ENCODE measurements at places on chromosomes 2 and 18.

DNA sequence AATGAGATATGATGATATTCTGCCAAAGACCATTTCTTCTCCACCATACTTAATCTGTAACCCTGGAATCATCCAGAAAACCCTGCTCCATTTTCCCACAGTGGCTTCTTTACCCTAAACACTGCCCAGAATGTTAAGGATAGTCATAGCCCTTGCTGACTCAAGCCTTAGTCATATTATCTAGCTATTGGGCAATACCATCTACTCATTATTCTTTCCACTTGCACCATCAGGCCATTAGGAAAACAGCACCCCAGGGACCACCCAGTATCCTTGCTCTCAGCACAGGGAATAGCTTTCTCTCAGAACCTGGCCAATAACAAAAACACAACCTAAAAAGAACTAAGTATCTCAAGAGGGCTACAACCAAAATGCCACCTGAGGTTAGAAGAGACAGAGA lies 445.7 kb upstream of the SLC14A2 start:
- DNase-seq: no peak

- DNase-seq: no peak
These were observed 160.6 kb downstream of the RNF144A start for GRCh38 chr2:7077660-7078267.

DNA sequence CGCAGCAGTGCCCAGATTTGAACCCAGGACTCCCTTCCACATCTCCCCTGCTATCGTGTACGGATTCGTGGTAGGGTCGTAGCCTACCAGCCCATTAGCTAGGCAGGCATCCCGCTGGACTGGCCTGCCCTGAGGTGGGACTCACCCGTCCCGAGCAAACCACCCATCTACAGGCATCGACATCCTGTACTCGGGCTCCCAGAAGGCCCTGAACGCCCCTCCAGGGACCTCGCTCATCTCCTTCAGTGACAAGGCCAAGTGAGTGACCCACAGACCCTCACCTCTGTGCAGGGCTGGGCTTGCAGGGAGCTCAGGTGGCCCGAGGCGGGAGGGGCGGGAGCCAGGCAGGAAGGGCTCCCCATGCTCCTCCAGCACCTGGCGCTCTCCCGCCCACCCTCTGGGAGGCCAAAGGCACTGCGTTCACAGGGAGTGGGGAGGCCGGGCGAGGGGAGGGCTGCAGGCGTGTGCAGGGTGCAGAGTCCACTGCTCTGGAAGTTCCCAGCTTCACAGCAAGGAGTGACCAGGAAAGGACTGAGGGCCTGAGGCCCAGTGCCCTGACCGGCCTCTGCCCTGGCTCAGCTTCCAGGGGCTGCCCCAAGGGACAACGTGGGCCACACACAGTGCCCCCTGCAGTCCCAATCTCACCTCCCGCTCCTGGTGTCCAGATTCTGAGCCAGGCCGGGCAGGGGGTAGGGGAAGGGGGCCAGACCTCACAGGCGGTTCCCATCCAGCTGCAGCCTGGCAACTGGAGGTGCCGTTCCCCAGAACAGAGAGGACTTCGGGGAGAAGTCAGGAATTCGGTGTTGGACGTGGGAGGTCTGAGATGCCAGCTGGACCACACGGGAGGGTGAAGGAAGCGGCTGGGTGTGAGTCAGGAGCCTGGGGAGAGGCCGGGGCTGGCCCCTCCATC lies 5.4 kb downstream of the AGXT start:
- DNase-seq: no peak

GRCh38 chr18:11850821-11851145 lies 430 bp upstream of the CHMP1B start:
- no peak for DNase-seq

GRCh38 chr2:10566018-10566417 lies 117.9 kb upstream of the ODC1 start:
- DNase-seq: no peak

DNA sequence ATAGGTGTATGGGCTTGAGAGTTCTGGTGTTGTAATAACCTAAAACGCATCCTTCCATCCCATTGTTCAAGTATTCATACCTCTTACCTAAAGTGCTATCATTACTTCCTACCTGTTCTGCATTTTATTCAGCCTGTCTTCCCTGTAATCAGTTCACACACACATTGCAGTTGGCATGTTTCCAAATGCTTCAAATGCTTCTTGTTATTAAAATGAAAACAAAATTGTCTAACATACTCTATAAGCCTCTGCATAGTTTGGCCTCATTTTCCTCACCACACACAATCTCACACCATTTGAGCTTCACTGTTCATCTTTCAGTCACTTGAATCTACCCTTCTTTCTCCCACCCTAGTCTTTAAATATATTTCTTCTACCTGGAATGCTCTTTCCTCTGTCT lies 1178.2 kb upstream of the NRXN1 start:
- DNase-seq: no peak

DNA sequence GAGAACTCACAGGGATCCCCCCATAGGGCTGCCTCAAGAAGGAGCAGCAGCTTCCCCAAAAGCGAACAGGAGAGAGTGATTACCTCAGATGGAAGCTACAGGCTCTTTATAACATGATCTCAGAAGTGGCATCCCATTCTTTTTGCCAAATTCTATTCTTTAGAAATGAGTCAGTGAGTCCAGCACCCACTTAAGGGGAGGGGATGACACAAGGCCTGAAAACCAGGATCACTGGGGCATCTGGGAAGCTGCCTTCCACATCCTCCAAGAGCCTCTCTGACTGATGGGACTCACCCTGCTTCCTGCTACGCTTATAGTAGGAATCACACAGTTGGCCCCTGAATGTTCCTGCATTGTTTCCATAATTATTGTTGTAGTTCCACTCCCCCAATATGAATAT lies 96.5 kb downstream of the MAPK4 start:
- DNase-seq: no peak

DNA sequence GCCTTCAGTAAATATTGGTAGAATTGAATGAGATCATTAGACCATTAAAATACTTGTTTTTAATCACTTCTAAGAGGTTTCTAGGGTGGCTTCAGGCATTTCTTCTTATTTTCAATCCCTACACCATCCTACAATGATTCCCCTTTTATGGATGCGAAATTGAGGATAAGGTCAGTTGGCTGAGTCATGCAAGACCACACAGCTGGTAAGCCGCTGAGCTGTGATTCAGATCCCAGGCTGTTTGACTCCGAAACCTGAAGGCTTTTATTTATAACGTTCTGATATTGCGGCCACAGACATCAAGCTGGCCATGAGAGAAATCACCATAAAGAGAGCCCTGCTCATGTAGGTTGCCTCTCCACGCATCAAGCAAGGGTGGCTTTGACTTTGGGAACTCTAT lies 133.4 kb downstream of the VAPA start:
- no peak for DNase-seq

DNA sequence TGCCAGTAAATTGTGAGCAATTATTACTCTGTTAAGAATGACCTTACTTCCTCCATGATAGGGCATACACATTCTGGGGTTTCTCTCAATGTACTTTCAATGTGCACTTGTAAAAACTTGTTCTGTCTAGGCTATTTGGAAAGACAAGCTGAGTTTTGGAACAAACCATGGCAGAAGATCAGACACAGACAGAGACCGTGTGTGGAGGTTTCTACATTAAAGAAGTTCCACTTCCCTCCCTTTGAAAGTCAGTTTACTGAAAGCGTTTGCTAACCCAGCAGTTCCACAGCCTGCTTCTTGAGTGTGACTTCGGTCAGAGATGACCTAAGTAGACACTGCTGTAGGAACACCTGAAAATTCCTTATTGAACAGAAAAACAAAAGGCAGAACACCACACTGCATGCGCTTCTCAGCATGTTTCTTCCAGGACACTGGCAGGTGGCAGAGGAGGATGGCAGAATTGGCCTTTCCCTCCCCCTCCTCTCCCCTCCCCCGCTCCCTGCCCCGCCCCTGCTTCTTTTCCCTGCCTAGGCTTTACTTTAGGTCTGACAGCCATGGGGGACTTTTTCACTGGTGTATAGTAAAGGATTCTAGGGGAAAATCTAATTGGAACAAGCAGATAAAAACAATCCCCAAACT lies 109.8 kb downstream of the NOL10 start:
- DNase-seq: no peak

DNA sequence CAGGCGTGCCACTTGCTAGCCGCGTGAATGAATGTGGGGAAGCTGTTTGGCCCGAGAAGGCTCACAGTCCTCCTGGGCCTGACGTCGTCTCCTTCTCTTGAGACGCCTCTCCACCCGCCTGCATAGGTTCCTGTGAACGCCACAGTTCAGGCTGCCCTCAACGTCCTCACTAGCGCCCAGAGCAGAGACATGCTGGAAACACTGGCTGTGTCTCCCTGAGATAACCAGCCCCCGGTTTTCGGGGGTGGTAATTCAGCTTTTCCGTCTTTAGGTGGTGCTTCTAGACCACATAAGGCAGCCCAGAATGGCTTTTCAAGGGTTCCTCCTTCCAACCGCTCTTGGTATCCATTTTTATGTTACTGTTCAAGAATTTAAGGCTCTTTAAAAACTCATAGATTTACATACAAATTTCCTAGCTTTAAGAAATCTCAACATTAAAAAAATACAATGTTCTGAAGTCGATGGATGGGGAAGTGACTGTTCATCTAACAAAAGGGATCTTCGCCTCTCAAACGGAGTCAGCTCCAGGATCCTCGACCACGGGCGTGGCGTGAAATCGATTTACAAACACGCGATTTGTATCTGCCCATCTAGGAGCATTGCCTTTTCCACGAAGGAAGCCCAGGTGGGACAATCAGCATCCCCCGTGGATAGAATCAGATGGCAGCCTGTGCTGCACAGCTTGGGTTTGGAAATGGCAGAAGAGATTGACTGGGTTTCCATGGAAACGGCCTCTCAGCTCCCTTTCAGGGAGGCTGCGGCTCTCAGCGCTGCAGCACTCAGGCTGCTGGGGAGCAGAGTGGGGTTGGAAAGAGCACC lies 110.6 kb upstream of the PXDN start:
- no peak for DNase-seq

DNA sequence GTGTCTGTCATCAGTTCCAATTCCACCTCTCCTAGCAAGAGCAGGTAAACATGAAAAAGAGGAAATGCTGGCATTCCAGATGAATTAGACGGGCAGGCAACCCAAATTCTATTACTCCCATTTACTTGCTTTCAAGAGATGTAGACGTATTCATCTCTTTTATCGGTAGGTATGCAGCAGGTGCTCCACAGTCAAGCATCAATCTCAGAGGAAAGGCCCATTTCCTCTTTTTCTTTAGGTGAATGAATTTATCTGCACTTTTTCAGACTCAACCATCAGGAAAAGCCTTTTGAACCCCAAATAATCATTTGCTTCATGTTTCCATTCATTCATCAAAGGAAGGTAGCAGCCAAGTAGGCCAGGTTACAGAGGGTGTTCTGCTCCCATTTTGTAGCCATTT lies 27.9 kb downstream of the DPYSL5 start:
- no peak for DNase-seq

DNA sequence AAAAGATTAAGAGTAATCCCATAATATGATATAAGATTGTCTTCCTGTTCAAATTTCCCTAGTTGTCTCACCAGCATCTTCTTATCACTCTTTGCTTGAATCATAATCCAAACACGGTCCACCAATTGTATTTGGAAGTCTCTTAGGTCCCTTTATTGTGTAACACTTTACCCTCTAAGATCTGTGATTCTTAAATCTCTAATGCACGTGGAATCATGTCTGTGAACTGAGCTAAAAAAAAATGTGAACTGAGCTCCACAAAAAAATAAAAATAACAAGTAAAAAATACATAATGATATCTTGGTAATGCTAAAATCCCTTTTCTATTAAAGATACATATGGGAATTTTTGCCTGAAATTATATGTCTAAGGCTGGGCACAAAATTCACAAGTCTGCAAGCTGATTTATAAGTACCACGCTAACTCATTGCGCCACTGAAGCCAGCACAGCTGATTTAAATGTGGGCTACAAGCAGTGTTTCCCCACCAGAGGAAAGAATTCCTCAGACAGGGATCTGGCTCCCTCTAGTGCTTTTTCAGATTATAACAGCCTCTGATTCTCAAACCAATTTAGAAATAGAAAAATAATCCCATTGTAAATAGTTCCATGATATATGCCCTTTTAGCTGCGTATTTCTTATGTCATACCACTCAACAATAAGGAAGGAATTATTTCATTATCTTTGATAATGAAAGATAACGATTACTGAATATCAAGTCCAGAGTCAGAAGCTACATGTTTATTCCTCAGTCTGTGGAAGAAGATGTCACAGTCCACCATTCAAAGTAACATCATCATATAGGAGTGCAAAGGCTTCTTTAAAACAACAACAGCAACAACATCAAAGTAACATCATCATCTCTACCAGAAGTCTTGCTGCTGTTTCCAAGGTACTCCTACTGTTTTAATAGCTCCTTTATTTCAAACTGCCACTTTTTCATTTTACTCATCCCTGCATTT lies 22.9 kb downstream of the RBM43 start:
- DNase-seq: peak; percentile 21

- no peak for DNase-seq
These were observed 121.0 kb downstream of the MYO1B start for GRCh38 chr2:191366199-191366598.

- DNase-seq: no peak
These were observed 56.6 kb downstream of the CTDP1 start for GRCh38 chr18:79736230-79736629.

DNA sequence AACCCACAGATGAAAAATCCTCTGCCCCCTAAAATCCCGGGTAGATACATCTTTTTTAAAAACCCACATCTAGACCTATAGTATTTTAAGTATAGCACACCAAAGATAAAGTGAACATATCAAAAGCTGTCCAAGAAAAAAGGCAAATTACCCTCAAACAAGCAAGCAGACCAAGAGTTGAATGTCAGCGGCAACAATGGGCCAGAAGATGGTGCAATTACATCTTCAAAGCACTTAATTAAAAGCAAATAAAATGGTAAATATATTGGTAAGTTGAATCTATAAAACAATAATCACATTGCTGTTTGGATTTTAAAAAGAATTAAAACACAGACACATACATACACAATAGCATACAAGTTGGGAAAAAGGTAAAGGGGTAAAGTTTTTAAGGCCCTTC lies 98.5 kb downstream of the MYOM1 start:
- DNase-seq: no peak

- DNase-seq: no peak
These were observed 841.6 kb downstream of the TRIB2 start for GRCh38 chr2:13558368-13558767.

DNA sequence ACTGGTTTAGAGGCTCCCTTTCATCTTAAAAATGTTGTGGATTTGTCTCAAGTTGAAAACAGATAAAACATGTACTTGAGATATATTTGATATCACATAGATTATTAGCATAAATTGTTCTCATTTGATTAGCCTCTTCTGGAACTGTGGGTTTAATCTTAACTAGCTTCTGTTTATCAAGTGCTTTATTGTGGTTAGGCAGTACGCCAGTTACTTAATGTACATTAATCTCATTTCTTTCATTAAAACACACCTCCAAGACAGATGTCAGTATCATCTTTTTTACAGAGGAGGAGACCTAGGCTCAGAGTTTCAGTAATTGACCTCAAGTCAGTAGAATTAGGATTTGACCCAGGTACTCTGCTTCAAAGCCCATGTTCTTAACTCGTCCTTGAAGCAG lies 21.8 kb downstream of the SFTPB start:
- DNase-seq: no peak

GRCh38 chr2:220962556-220962955 lies 609.5 kb downstream of the EPHA4 start:
- DNase-seq: no peak

Measured in stimulated activated CD4-positive, alpha-beta T cell treated with anti-CD3 and anti-CD28 coated beads, Interleukin-4, amount 100 ng/mL, for 4 hours (primary cell).